Psoas muscle (tissue), 8 donors: ENCODE measurements at places on chromosomes 5 and 9. TPM values are rescaled to one million over a fixed set of nuclear protein-coding genes. Genes with fewer than 3 reads are reported as not detected.

- H3K27me3 ChIP-seq, result no peaks in the 10 kb centered on the region
- H3K4me3 ChIP-seq, result no peak overlapping the region
- H3K4me1 ChIP-seq, result no peaks in the 10 kb centered on the region
- H3K36me3 ChIP-seq, result no peaks in the 10 kb centered on the region
Measured at GRCh38 chr5:145697251-145697990, 137.7 kb downstream of the PRELID2 start.

DNA sequence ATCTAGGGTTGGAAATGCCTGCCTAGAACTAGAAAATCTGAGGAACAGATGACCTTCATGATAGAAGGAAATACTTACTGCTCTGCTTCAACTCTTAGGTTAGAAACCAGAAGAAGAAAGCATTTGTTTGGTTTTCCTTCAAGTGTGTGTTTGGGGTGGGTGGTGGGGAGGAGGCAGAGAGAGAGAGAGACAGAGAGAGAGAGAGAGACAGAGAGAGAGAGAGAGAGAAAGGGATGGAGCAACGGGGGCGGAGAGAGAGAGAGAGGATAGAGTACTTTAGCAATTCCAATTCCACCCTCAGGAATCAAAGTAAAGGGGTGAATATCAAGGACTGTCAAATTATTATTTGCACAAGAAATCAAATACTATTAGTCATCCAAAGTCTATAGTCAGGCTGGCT is 29.2 kb upstream of the GCNT4 start:
- H3K27ac ChIP-seq, result no peak overlapping the region
- H3K27me3 ChIP-seq, result no peaks in the 10 kb centered on the region
- no peaks in the 10 kb centered on the region for H3K36me3 ChIP-seq
- no peaks in the 10 kb centered on the region for H3K4me1 ChIP-seq

GRCh38 chr9:130986356-130986965 is 22.5 kb upstream of the LAMC3 start:
- H3K4me3 ChIP-seq, result no peak overlapping the region
- no peaks in the 10 kb centered on the region for H3K36me3 ChIP-seq
- H3K27me3 ChIP-seq, result peaks cover 11% of the 10 kb centered on the region

CYSRT1 gene
- total RNA-seq, result 0.32 TPM

CMYA5 gene
- total RNA-seq, result 1,322 TPM
